Stimulated activated naive CD4-positive, alpha-beta T cell treated with Interleukin-2 at 50 U/mL for 16 hours (primary cell): ENCODE measurements at places on chromosomes 6 and 20.

DNA sequence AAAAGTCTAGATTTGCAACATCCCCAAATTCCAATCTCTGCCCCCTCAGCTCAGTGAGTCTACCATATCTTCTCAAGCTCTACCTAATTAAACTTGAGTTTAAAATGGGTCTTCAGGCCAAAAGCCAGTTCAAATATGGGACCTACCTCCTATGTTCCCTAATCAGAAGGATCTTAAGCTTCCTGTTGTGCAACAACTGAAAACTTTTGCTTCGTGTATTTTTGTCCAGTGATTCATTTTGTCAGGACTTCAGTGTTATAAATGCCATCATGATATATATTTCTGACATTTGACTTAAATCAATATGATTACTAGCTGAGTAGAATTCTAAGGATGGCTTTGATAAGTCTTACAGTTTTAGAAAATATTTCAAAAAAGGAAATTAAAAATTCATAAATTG lies 622.6 kb upstream of the PTCHD4 start:
- DNase-seq: no peak

DNA sequence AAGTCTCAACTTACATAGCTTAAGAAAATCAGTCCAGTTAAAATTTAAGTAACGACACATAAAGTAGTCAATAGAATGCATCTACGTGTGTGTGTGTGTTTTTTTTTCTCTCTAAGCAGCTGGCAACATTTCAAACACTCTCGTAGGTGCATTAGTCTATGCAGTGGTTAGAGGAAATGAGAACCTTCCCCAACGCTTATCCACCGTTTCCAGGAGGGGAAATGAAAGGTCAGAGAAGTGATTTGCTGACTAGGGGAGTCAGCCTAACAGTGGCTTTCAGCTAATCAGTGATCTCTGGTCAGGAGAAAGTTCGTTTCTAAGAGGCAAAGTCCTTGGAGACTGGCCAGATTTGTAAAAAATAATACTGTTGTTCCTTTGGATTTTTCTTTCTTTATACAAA lies 806.6 kb downstream of the C6orf118 start:
- DNase-seq: no peak

DNA sequence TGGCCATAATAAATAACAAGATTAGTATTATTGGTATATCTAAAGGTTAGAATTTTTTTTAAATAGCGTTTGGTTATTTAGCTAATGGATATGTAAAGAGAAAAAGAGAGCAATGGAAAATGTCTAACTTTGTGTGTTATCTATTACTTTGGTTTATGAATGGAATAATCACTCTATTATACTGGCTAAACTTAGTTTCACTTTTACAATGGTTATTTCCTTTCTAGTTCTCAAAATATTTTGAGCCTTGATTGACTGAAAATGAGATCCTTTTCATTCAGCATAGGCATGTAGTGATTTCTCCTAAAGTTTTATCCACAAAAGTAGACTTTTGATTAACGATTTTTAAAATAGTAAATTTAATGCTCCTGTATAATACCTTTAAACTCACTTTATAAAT lies 51.6 kb upstream of the MLIP start:
- DNase-seq: no peak

DNA sequence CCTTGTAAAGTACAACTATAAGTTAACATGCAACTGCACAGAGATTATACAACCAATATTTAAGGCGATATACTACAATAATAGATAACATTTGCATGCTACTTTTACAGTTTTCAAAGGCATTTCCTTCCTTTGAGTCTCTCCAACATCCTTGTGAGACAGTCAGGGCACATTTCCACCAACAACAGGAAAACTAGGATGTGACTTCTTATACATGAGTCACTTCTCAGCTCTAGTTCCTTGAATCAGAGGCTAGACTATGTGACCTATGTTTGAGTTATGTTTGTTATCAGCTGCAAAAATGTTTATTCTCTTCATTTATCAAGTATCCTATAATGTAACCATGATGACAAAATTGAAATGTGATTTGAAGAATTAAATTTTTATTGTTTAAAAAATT lies 51.7 kb upstream of the TFAP2D start:
- no peak for DNase-seq

GRCh38 chr6:111573892-111574797 lies 31.5 kb downstream of the TRAF3IP2 start:
- DNase-seq: no peak

DNA sequence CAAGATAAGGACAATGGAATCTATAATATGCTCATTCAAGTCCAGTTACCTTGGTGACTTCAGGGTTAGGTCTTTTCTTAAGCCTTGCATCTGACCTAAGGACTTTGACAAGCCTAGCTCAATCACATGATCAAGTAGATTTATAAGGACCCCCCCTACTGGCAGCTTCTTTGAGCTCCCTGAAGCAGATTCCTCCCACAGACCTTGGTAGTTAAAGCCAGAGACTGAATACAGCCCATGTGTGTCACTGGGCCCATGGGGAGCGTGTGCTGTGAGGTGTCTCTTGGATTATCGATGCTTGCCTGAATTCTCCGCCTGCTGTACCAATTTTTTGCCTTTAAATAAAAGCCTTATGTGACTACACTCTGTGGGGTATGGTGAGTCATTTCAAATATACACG lies 372.7 kb upstream of the RGS17 start:
- no peak for DNase-seq

DNA sequence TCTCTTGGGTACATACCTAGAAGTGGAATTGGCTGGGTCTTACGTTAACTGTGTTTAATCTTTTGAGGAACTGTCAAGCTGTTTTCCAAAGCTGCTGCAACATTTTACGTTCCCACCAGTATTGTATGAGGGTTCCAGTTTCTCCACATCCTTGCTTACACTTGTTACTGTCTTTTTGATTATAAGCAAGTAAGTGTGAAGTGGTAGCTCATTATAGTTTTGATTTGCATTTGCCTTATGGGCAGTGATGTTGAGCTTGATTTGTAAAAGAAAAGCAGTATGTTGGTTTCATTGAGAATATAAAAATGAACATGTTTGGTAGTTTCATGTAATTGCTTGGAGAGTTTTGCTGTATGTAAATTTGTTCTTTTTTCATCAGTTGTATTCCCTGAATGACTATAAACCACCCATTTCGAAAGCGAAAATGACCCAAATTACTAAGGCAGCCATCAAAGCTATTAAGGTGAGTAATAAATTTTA lies 40.4 kb downstream of the SCAF8 start:
- no peak for DNase-seq

DNA sequence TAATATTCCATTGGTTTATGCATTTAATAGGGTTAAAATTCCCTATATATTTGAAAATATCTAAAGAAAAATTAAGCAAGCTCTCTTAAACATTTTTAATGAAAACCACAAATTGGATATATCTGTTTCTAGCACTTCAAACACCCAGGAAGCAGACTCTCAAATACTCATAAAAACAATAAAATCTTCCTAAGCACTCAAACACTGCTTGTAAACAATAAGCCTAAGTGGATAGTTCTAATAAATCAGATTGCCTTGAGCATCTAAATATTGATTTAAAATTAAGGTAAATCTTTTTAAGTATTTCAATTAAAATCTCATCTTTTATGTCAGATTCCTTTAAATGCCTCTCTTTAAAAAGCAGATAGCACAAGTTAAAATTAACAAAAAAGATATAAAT lies 254.4 kb downstream of the KCNQ5 start:
- no peak for DNase-seq

DNA sequence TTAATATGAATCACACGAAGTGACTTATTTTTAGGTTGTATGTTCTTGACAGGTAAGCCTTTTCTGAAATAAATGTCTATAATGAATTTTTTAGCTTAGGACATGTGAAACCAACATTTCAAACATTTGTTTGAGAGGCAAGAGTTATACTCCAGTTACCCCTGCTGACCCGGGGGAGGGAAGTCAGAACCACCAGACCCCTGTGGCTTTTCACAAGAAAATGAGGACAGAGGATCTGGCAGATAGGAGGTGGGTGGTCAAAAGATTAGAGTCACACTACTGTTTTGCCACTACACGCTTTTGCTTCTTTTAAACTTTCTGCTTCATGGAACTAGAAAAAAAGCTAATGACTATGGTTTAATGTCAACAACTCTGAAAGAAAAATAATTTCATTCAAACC lies 27.5 kb upstream of the ADGRF4 start:
- DNase-seq: no peak

- DNase-seq: no peak
Observed at GRCh38 chr6:151431337-151431736, 20.6 kb downstream of the RMND1 start.

DNA sequence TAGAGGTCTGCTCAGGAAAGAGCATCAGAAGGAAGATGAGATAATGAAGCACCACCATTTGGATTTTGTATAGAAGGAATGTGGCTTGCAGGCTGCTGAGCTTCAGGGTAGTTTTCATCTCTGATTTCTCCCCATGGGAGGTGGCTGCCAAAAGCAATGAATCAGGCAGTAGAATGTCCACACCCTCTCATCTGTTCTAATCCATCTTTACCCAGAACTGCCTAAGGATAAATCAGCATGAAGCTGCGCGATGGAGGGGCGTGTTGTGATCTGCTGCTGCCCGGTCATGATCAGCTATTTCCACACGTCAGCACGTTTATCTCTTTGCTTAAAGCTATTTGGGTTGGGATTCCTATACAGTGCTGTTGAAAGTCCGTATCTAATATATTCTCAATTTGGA lies 295.4 kb downstream of the FOXA2 start:
- no peak for DNase-seq

DNA sequence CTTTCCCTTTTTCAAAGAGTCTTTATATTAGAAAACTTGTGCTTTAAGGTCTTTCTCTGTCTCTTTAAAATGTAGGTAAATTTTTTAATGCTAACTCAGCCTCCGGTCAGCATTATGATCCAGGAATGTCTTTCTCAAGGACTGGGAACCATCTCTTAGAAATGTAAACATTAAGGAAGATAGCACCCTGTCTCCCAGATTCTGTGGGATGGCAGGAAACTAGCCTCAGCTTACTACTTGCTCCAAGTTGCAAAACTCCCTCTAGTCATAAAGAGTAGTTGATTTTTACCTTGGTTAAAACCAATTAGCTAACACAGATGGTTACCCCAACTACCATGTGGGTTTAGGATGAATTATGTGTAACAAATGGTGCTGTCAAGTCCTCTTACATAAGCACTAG lies 4.7 kb upstream of the TAAR1 start:
- DNase-seq: no peak

DNA sequence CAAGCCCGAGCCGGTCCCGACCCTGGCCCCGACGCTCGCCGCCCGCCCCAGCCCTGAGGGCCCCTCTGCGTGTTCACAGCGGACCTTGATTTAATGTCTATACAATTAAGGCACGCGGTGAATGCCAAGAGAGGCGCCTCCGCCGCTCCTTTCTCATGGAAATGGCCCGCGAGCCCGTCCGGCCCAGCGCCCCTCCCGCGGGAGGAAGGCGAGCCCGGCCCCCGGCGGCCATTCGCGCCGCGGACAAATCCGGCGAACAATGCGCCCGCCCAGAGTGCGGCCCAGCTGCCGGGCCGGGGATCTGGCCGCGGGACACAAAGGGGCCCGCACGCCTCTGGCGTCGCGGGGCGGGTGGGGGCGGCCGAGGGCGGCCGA lies 37.5 kb downstream of the YTHDF1 start:
- DNase-seq: no peak

GRCh38 chr20:50381771-50382593 lies 128.2 kb upstream of the PTPN1 start:
- no peak for DNase-seq

- no peak for DNase-seq
Observed at GRCh38 chr6:151107897-151108427, 131.8 kb upstream of the AKAP12 start.

DNA sequence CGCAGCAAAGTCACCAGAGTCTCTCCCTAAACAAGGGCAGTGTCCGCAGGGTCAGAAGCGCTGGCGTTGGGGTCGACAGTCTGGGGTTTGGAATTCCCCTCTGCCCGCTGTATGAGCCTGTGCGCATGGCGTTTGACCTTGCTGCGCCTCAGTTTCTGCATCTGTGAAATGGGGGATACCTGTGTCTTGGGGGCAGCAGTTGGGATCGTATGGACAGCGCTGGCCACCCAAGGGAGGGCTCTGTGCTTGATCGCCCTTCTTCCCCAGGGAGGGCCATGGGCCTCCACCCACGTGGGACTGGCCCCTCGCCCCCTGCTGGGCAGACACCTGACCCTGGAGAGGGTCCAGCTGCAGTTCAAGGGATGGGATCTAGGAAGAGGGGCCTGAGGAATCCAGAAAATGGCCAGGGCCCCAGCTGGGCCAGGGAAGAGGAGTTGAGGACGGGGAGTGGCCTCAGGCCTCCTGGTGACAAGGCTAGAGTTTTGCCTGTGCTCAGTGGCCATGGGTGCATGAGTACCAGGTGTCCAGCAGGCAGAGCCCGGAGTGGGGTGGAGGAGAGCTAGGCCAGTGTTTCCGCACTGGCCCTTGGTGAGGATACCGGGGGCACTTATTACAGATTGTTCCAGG lies 26.4 kb upstream of the PHACTR3 start:
- DNase-seq: no peak

DNA sequence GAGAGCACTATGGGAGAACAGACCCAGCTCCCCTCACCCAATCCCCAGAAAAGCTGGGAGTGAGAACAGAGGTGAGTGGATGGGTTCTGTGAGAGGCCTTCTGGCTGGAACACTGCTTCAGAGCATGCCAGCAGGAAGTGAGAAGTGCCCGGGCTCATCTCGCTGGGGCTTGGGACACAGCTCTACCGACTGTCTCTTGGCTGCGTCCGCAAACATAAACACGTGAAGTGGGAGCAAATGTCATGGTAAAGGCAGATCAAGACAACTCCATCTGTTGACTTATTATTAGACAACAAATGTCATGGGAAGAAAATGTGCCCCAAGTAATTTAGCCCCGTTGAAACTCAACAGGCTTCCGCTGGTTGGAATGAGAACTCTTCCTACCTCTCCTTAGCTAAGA lies 25.9 kb downstream of the GNAS-AS1 start:
- DNase-seq: no peak

DNA sequence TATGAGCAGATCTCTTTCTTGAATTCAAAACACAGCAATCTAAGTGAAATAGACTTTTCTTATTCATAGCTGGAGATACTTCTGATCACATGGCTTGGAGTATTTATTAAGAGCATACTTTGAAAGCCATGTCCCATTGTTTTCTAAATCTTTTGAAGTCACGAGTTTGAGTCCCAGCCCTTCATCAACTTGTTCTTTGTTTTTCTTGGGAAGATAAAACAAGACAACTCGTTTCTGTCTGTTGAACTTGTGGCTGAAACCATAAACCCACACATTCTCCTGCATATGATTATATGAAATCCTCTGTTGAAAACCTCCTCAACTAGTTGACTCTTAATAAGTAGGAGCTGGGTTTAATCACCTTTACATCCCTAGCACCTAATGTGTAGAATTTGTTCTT lies 3.3 kb downstream of the RNF144B start:
- no peak for DNase-seq

DNA sequence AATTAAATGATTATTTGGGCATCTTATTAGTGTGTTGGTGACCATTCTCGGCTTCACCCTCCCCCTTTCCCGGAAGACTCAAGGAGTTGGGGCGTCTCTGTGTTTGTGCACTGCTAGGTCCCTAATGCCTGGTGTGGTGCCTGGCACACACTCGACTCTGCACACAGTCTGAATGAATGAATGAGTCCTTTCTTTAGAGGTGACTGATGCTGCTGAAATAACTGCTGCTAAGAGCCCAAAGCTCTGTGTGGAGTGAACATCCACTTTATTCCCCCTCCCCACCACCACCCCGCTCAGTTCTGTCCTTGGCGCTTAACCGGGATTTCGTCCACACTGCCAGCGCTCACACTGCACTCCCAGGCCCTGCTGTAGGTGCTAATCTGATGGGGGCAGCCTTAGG lies 1.2 kb upstream of the PHACTR3 start:
- DNase-seq: no peak

- DNase-seq: no peak
Observed at GRCh38 chr20:49701916-49702315, 11.8 kb downstream of the B4GALT5 start.
